Psoas muscle (tissue), 8 donors: ENCODE measurements at places on chromosomes 2 and 18. TPM values are rescaled to one million over a fixed set of nuclear protein-coding genes. Genes with fewer than 3 reads are reported as not detected.

The MREG gene
- 0.62 TPM for total RNA-seq

DNA sequence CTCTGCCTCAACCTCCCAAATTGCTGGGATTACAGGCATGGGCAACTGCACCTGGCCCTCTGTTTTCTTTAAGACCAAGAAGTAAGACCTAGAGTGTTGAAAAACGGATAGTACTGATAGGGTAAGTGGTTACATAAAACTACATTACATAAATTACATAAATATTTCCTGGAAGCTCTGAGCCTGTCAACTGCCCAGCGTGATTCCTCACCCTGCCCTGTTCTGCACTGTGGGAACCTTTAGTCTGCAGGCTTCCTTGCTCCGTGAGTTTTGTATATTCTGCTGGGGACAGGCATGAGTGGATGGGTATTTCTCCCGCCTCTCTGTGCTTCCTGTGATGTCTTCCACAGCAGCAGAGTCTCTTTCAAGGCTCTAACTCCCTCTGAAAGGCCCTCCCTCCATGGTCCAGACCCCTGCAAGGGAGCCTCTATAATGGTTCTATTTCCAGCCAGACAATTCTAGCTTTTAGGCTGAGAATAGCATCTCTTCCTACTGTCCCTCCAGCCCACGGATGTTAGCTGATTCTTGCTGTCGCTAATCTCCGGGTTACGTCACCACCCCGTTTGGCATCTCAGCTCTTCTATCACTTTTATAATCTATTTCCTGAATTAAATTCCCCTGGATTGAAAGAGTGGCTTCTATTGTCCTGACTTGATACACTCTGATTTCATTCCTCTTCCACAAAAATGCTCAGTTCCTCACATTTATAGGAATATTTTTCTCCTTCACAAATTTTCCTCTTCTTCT is 49.5 kb upstream of the PLEKHM3 start:
- no peak for DNase-seq

The FBLN7 gene
- 0.65 TPM for total RNA-seq

The DSG1 gene
- not detected for total RNA-seq

The ERLEC1 gene
- total RNA-seq: 23.8 TPM

The TFPI gene
- 48.2 TPM for total RNA-seq

The AQP12A gene
- total RNA-seq: not detected

GRCh38 chr2:145413261-145414030 is 893.5 kb upstream of the ZEB2 start:
- DNase-seq: no peak

The TOGARAM2 gene
- total RNA-seq: 28.6 TPM

GRCh38 chr2:39696838-39697237 is 31.1 kb downstream of the TMEM178A start:
- no peak for DNase-seq

The XIRP2 gene
- 2,071 TPM for total RNA-seq

DNA sequence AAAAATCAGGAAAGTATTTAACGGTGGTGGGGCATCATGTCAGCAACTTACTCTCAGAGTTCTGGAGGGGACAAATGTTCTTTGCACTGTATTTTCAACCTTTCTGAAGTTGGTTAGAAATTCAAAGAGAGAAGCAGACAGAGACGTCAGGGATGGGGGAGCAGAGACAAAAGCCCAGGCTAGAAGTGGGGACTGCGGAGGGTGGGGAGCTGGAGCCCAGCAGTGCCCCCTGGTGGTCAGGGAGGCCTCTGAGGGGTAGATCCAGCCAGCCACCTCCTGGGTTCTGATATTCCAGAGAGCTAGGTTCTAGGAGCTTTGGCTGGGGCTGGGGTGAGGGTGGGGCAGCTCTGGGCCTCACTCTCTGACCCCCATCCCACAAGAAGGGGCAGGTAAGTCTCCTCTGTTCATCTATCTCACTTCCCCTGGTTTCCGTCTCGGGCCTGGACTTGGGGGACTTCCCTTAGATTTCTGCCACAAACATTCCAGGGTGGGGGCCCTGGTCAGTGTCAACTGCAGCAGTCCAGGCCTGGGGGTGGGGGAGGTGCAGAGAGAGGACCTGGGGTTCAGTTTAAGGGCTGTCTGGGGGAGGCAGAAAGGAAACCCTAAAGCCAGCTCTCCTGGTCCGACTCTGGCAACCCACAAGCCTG is 8.9 kb downstream of the TNS1 start:
- DNase-seq: peak; percentile 75

DNA sequence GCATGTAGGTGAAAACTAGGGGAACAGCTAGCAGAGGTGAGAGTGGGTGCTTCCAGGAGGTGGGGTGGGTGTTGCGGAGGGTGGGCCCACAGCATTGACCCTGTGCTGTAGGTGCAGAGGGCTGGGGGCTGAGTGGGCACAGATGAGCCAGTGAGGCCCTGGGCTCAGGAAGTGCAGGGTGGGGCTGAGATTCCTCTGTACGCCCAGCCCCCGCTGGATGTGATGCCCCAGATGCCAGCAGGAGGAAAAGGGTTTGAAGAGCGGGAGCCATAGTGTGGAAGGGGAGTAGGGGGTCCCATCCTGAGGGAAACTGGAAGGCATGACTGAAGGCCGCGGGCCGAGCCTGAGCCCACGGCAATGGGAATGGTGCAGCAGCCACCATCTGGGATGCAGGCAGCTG is 14.1 kb upstream of the OTOS start:
- peak; percentile 2 for DNase-seq

The PLCD4 gene
- 47.9 TPM for total RNA-seq

GRCh38 chr2:231514951-231515297 is 15.3 kb downstream of the NMUR1 start:
- DNase-seq: no peak

GRCh38 chr2:60510713-60511112 is 42.7 kb downstream of the BCL11A start:
- no peak for DNase-seq

DNA sequence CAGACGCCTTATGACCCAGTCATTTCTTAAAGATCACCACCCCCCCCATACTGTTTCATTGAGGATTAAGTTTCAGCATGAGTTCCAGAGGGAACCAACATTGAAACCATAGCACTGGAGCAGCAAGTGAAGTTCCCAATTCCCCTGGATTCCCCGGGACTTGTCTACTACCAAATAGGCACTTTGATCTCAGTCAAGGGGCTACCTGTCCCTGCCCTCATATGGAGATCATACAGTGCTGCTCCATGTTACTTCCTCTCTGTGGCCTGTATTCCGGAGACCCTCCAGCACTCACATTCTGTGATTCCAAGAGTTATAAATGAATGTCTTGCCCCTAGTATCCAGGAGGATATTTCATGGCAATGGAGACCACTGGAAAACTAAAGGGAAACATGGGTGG is 42.5 kb downstream of the RNF144A start:
- DNase-seq: no peak

DNA sequence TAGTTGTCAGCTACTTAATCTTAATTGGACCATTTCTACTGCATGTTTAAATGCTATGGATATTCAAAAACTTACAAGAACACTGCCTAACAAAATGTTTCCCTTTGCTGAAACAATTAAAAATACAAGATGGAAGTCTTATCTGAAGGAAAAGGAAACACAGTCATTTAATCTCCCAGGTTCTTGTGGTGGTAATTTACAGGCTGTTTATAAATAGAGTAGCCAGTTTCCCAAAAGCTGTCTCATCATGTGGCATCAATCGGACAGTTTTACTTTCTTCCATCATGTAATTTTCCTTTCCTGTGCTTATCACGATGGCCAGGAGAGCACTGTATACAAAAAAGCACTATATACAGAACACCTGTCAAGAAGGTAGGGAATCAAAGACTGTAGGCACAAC is 368.1 kb downstream of the ZEB2 start:
- DNase-seq: no peak

DNA sequence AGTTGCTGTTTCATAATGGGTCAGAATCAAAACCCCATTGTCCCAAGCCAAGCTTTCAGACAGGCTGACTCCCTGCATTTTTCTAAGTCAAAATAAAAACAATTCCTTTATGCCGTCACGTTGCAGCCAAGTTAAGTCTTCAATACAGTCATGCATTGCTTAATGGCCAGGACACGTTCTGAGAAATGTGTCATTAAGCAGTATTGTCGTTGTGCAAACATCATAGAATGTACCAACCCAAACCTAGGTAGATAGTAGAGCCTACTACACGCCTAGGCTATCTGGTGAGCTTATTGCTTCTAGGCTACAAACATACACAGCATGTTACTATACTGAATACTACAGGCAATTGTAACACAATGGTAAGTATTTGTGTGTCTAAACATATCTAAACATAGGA is 160.4 kb upstream of the FOSL2 start:
- DNase-seq: no peak

The TMEM237 gene
- 9.7 TPM for total RNA-seq

- DNase-seq: no peak
Measured at GRCh38 chr2:73032702-73033097, 38.8 kb downstream of the SFXN5 start.

DNA sequence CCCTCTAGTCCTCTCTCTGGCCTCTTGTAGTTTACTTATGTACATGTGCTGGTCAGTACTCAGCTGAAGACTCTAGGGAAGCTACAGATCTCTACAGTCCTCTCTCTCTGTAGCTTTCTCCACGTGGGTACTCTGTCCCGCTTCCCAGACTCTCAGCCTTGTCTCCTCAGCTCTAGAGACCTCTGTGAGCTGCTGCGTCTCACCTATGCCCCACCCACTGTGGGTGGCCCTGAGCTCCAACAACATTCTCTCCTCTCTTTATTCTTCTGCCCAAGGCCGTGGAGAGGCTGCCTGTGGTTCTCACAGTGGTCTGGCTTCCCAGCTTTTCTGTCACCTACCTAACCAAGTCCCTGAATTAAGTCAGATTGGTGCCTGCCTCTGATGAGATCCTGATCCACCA is 33.4 kb downstream of the MFSD6 start:
- no peak for DNase-seq

The RIT2 gene
- total RNA-seq: not detected

The PLCL1 gene
- total RNA-seq: 25.4 TPM

- no peak for DNase-seq
Measured at GRCh38 chr2:195119231-195119630, 537.8 kb upstream of the SLC39A10 start.

DNA sequence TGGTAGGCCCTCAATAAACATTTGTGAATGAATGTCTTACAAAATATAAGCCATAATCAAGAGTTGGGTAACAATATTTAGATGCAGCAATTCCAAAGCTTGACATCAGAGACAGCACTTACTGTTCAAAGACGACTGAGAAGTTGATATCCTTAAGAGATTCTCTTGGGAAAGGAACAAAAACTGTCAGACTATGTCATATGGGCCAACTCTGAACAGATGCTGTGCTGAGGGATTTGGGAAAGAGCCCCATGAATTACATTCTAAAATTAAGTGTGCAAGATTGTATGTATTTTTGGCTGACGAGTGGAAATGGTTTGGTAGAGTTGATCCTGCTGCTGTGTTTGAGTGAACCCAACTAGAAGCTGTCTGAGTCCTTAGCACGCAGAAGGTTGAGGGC is 250.7 kb upstream of the LINC00305 start:
- no peak for DNase-seq

- DNase-seq: no peak
Measured at GRCh38 chr2:148594216-148594615, 50.3 kb upstream of the EPC2 start.

The EVA1A gene
- total RNA-seq: 0.91 TPM

- DNase-seq: no peak
Measured at GRCh38 chr2:221914334-221914880, 342.3 kb upstream of the EPHA4 start.

DNA sequence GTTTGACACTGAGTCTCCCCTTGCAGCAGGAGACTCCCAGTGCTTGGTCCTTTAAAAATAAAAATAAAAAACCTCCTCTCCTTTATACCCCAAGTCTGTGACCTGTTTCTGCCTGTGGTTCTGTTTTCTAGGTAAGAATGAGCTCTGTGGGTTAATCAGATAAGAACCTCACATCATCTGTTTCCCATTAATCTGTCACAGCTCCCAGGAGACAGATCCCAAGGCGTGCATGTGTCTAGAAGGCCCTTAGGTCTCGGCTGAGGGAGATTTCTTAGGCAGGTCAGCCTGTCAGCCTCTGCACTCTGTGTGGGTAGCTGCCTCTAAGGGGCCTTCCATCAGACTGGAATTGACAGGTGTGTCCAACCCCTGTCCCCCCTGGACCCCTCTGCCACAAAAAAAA is 80.7 kb downstream of the FHOD3 start:
- DNase-seq: no peak

- DNase-seq: no peak
Measured at GRCh38 chr2:158489366-158490112, 32.8 kb downstream of the PKP4 start.

The C1QL2 gene
- total RNA-seq: not detected

- DNase-seq: no peak
Measured at GRCh38 chr2:214549946-214550345, 139.1 kb downstream of the VWC2L start.

The CXCR1 gene
- 0.69 TPM for total RNA-seq

The CCBE1 gene
- 0.77 TPM for total RNA-seq

The STPG4 gene
- not detected for total RNA-seq

- no peak for DNase-seq
Measured at GRCh38 chr18:7237673-7238272, 6.9 kb downstream of the LRRC30 start.

- no peak for DNase-seq
Measured at GRCh38 chr18:51811883-51812282, 528.1 kb upstream of the DCC start.

- no peak for DNase-seq
Measured at GRCh38 chr18:46324087-46324955, 220.1 kb downstream of the HAUS1 start.

The AQP12B gene
- not detected for total RNA-seq

The CCDC141 gene
- total RNA-seq: 12.3 TPM

The RNF144A gene
- total RNA-seq: 15.6 TPM

The UPP2 gene
- total RNA-seq: not detected

GRCh38 chr2:105144152-105144940 is 97.2 kb upstream of the GPR45 start:
- DNase-seq: no peak

GRCh38 chr18:48153613-48154481 is 223.4 kb upstream of the SMAD2 start:
- peak; percentile 40 for DNase-seq

The ST6GAL2 gene
- not detected for total RNA-seq

The ARHGAP15 gene
- total RNA-seq: 0.87 TPM
